ENCODE measurements at places on chromosomes 12 and 14. TPM values are rescaled to one million over a fixed set of nuclear protein-coding genes. Genes with fewer than 3 reads are reported as not detected.

TMEM132C gene
- total RNA-seq = not detected

PLD4 gene
- not detected for total RNA-seq

KCNMB4 gene
- total RNA-seq = under 0.01 TPM

ASIC1 gene
- 1.9 TPM for total RNA-seq

PITPNM2 gene
- 13.0 TPM for total RNA-seq

LUM gene
- not detected for total RNA-seq

GRIP1 gene
- not detected for total RNA-seq

LGMN gene
- 55.3 TPM for total RNA-seq

PHETA1 gene
- total RNA-seq = 9.5 TPM

PROX2 gene
- total RNA-seq = not detected

AKAP3 gene
- 1.3 TPM for total RNA-seq

BHLHE41 gene
- 4.4 TPM for total RNA-seq

CACNA2D4 gene
- total RNA-seq = not detected

FLVCR2 gene
- 2.7 TPM for total RNA-seq

ULK1 gene
- total RNA-seq = 6.5 TPM

TMEM63C gene
- total RNA-seq = not detected

SSTR1 gene
- total RNA-seq = 0.05 TPM

SYCP3 gene
- total RNA-seq = not detected

PALS1 gene
- 15.1 TPM for total RNA-seq

LALBA gene
- total RNA-seq = not detected

RPAP3 gene
- 18.0 TPM for total RNA-seq

MYF6 gene
- total RNA-seq = not detected

ACVRL1 gene
- total RNA-seq = 392 TPM

ZFHX2 gene
- 0.69 TPM for total RNA-seq

TMEM233 gene
- total RNA-seq = 1.4 TPM

SLC4A8 gene
- total RNA-seq = 1.2 TPM

MGAT4C gene
- not detected for total RNA-seq

GLS2 gene
- not detected for total RNA-seq

TMEM52B gene
- total RNA-seq = not detected

DNAI7 gene
- not detected for total RNA-seq

ADAM21 gene
- 0.07 TPM for total RNA-seq

SLC7A7 gene
- total RNA-seq = 12.6 TPM

ACIN1 gene
- 65.8 TPM for total RNA-seq

ATL1 gene
- total RNA-seq = 5.1 TPM

TMEM229B gene
- total RNA-seq = 6.9 TPM

LHX5 gene
- total RNA-seq = not detected

PTPRQ gene
- total RNA-seq = not detected

NANOG gene
- not detected for total RNA-seq

ERBB3 gene
- not detected for total RNA-seq

LBHD2 gene
- total RNA-seq = not detected

PIP4K2C gene
- 5.6 TPM for total RNA-seq

CAMKK2 gene
- 46.2 TPM for total RNA-seq

DCN gene
- total RNA-seq = 0.44 TPM

FAM186B gene
- not detected for total RNA-seq
